NCI-H526 treated with DMSO at 0.1 percent for 48 hours (cell line): ENCODE measurements at places on chromosomes 4 and X.

DNA sequence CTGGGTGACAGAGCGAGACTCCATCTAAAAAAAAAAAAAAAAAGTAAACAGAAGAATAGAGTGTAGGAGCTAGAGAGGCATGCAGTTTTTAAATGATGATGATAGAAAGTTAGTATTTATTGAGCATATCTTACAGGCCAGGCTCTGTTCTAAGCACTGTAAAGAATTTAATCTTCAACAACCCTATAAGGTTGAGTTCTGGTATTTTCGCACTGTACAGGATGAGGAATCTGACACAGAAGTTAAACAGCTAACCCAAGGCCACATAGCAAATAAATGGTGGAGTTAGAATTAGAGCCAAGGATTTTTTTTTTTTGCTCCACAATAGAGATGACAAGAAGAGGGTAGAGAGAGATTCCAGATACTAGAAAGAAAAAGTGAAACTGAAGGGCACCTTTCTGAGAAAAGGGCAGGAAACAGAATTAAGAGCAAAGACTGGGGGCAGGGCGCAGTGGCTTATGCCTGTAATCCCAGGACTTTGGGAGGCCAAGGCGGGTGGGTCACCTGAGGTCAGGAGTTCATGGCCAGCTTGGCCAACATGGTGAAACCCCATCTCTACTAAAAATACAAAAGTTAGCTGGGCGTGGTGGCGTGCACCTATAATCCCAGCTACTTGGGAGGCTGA is 56.1 kb downstream of the KLHL5 start:
- no peak for DNase-seq

GRCh38 chr4:39323821-39324220 is 42.3 kb downstream of the RFC1 start:
- no peak for DNase-seq

DNA sequence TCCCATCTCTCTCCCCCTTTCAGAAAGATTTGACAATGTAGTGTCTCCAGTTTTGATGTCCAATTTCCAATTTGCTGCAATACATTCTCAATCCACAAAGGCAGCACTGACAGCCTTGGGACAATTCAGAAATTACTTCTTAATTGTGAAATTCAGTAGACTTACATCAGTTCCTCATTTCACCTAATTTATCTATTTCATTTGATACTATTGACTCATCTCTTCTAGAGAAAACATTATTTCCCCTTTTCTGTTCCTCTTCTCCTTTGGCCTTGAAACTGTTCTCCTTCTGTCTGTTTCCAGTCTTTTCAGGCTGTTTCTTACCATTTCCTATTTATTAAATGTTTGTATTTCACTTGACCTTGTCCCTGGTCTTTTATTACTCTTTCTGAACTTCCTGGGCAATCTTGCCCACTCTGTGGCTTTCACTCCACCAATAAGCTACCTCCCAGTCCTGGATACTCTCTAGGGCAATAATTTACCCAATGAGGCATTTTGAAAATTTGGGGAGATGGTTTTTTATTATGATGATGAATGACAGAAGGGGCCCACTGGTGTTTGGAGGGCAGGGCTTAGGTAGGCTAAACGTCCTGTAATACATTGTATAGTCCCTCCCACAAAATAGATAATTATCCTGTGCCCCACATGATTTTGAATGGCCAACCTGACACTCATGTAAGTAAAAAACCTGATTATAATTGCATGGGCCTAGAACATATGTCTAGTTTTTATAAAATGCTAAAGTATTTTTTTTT is 498.0 kb upstream of the BOD1L1 start:
- DNase-seq, result no peak

GRCh38 chr4:82677327-82677726 is 115.5 kb upstream of the TMEM150C start:
- no peak for DNase-seq

DNA sequence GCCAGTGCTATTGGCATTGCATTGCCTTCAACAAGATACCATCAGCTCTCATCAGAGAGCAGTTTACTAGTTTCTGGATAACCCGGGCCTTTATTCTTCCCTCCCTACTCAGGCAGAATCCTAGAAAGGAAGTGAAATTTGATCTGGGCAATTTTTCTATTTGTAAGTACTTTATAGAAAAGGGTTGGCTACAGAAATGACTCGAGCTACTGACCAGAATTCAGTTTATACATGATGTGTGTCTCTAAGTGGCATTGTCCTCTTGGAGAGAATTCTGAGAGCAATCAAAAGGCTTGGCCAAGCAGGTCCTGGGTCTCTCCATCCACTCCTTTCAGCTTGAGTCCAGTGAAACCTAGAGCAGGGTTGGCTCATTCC is 192.7 kb upstream of the LEF1 start:
- DNase-seq, result no peak

DNA sequence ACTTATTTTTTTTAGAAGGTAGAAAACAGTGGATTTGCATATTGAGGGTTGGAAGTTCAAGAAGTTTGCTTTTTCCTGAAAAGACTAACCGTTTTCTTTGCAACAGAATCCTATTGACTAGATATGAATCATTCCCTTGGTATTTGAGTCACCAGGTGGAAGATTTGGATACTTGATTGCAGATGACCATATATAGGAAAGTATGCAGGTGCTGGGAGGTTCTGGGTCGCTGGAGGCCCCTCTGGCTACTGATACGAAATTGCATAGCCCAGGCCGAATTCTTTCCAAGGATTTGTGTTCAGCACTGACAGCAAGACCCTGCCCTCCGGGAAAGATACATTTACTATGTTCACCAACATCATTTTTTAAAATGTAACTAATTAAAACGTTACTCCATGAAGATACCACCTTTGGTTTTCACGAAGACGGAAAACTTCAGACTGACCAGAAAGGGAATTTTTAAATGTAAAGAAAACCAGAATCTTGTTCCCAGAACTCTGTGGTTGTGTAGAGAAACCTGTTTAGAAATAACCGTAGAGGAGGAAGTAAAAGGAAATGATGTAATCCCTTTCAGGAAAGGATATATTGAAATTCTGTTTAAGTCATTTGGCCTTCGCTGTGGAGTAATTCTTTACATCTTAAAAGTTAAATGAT is 946 bp downstream of the ANXA3 start:
- DNase-seq, result peak; percentile 36

DNA sequence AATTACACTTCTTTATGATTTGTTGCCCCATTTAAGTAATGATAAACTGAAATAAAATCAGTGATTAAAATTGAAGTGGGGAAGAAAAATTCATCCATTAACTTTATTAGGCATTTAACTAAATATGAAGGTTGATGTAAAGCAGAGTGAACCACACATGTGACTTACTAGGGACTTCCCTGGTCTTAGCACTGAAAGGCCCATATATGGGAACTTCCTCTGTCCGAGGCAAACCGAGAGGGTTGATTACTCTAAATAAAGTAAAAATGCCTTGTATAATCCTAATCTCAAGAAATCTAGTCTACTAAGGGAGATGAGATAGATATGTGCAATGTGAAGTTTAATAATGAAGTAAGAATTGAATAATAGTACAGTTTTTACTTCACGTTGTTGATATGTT is 403.9 kb upstream of the RPS6KA3 start:
- DNase-seq, result no peak

GRCh38 chrX:36847496-36847895 is 160.7 kb upstream of the FAM47C start:
- DNase-seq, result no peak

- no peak for DNase-seq
Measured at GRCh38 chrX:153731117-153731844, 6.6 kb downstream of the ABCD1 start.

DNA sequence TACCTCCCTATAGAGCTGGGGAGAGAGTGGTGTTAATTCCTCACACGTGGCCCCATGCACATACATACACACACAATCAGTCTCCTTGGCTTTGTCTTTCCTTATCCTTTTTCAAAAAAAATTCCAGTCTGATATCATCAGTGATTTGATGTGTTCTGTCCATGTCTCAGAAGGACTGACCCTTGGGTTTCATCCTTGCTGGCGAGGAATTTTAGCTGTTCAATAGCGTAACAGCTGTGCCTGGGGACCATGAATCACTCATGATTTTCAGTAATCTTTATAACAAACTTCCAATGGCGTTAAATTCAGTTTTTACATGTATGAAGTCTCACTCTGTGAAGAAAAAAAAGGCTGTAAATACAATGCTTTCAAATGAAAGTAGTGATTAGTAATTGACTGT is 204.6 kb downstream of the RBMX2 start:
- DNase-seq, result no peak

GRCh38 chr4:101177154-101177553 is 170.2 kb downstream of the PPP3CA start:
- no peak for DNase-seq

GRCh38 chr4:8028884-8029568 is 89.4 kb upstream of the AFAP1 start:
- DNase-seq, result no peak

GRCh38 chr4:162839814-162840213 is 326.9 kb downstream of the NAF1 start:
- no peak for DNase-seq

DNA sequence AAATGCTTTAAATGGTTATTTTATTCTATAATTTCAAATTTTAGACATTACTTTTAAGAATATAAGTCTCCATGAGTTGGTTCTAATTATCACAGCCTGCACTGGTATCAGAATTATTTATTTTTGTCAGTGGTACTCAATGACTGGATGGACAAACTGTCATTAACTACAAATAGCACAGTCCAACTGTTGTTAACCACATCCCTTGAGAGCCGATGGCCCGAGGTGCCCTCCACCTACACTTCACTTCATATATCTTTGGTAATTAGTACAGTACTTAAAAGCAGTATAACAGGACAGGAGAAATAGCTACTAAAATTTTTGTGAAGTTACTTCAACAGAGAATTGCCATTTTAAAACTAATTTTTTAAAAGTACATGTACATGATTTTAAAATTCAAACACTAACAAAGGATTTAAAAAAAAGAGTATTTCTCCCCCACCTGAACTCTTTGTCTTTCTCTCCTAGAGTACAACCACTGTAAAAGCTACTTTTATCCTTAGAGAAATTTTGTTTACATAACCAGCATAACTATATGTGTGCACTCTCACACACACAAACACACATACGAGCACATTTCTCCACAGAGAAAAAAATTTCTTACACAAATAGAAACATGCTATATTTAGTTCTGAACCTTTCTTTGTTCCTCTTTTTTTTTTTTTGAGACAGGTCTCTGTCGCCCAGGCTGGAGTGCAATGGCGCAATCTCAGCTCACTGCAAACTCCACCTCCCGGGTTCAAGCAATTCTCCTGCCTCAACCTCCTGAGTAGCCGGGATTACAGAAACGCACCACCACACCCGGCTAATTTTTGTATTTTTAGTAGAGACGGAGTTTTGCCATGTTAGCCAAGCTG is 6.5 kb downstream of the TIFA start:
- DNase-seq, result no peak

- no peak for DNase-seq
Measured at GRCh38 chr4:12846368-12846767, 637.8 kb downstream of the RAB28 start.

DNA sequence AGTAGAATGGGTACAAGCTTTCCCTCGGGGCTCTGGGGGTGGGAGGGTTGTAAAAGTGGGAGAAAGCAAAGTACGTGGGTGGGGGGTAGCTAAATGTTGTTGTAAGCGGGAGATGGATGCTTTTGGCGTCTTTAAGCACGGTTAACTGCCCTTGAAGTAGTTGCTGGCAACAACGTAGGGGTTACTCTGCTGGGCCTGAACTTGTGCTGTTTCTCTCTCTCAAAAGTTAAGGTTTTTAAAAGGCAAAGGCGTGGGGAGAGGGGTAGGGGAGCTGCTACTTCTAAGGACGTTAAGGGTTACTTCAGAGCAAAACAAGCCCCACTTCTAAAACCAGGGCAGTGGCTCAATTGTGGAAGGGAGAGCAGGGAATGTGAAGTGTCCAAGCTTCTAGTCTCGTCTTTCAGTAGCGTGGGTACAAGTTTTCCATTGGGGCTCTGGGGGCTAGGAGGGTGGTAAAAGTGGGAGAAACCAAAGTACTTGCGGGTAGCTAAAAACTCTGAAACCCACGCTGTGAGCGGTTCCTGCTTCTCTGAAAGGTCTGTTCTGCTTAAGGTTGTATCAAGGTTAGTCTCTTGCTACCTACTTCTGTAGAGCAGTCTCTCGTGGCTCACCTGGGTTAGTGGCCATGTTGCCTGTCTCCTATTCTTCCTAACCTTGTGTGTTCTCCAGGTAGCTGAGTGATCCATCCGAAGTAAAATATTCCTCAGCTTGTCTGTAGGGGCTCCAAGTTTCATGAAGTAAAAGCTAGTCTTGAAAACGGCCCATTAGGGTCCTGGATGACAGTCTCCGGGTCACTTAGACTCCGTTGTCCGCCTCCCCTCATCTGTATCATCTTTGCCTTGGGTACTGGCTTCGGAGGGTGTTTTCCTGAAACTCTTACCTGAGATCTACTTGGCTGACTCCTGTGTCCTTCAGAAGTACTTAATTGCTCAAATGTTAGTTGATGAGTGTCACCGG is 1.7 kb upstream of the WDR1 start:
- DNase-seq, result no peak

GRCh38 chrX:97692575-97692974 is 808.9 kb downstream of the RPA4 start:
- no peak for DNase-seq

DNA sequence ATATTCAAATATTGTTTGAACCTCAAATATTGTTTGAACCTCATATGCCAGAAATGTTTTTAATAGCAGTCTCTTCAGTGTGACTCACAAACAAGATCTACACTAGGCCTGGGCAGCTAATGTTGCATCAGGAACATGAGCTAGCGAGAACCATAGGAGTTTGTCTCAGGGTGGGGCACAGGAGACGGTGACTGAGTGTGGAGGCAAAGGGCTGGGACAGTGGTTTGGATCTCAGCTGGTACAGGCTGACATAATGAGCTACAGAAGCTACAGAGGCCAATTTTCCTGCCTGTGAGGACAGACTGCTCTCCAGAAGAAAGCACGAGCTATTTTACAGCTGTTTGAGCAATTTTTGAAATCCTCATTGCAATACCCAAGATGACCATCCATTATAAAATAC is 224.7 kb downstream of the CENPC start:
- DNase-seq, result no peak

DNA sequence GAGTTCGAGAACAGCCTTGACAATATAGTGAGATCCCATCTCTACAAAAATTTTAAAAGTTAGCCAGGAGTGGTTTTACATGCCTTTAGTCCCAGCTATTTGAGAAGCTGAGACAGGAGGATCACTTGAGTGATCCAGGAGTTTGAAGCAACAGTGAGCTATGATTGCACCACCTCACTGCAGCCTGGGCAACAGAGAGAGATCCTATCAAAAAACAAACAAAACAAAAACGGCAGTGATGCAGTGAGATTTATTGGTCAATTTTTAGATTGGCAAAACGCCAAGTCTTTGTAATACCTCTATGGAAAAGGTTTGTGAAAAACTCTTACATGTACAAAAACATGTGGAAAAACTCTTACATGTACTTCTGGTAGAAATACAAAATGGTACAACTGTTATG is 91.3 kb downstream of the PTPN13 start:
- no peak for DNase-seq

GRCh38 chrX:105553118-105553517 is 269.2 kb upstream of the NRK start:
- DNase-seq, result no peak

GRCh38 chr4:147769386-147769785 is 37.5 kb downstream of the ARHGAP10 start:
- DNase-seq, result no peak

GRCh38 chrX:53280331-53281320 is 758 bp downstream of the IQSEC2 start:
- DNase-seq, result no peak

GRCh38 chr4:153000076-153000420 is 63.9 kb downstream of the FHDC1 start:
- DNase-seq, result no peak
